ENCODE measurements at places on chromosomes 16 and 17.

DNA sequence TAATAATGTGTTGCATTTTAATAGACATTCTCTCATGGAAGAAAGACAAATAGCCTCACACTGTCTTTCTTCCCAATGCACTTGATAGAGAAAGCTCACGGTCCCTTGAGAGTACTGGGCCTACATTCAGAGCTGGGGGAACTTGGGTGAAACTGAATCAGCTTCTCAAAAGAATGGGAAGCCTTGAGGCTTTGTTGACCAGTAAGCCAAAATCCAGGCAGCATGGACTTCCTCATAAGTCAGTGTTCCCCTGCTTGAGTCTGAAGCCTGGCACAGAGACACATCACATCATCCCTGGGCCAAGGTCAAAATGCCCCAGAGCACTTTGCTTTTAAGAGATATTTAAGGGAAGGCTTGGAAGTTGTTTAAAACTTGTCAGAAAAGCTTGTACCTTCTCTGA lies 302.2 kb upstream of the SALL1 start:
- no peak for DNase-seq

GRCh38 chr17:35906191-35906925 lies 24.2 kb downstream of the RDM1 start:
- no peak for DNase-seq

GRCh38 chr16:25033852-25034251 lies 18.7 kb upstream of the ARHGAP17 start:
- DNase-seq: no peak

DNA sequence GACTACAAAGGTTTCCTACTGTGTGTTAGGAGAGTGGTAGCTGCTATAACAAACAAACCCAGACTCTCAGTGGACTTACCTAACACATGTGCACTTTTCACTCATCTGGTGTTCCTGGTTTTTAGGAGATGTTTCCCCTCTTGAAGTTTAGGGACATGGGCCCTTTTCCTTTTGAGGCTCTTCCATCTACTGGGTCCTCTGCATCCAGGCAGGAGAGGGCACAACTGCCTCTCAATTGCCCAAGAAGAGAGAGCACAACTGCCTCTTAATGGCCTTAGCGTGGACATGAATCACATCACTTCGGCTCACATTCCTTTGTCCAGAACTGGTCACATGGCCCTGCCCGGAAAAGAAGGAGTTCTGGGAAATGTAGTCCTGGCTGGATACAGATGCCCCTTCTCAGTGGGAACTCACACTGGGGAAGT lies 9.8 kb upstream of the TNRC6C start:
- DNase-seq: no peak

- DNase-seq: no peak
These were observed 290.3 kb downstream of the SOX9 start for GRCh38 chr17:72411124-72411563.

DNA sequence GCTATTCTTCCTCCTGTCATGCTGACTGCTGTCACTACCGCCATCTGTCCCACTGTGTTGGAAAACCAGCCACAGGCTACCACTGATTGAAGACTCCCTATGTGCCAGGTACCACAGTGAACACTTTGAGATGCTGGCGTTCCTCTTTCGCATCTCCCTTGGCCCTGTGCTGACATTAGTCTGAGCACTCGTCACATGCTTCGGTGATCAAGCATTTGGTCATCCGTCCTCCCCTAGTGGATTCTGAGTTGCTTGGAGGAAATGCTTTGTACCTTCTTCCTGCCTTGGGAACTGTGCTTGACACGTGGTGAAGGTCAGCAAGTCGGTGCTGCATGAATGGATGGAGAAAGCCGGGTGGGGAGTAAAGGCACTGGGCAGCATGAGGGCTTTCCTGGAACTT lies 260.1 kb downstream of the SNX29 start:
- DNase-seq: no peak

GRCh38 chr16:52074133-52074532 lies 472.8 kb downstream of the TOX3 start:
- DNase-seq: no peak

- no peak for DNase-seq
These were observed 2.1 kb downstream of the PSMB10 start for GRCh38 chr16:67934306-67935100.

GRCh38 chr16:2904922-2905240 lies 6.8 kb upstream of the FLYWCH1 start:
- DNase-seq: no peak

GRCh38 chr16:779561-779960 lies 8.6 kb downstream of the RPUSD1 start:
- DNase-seq: no peak

DNA sequence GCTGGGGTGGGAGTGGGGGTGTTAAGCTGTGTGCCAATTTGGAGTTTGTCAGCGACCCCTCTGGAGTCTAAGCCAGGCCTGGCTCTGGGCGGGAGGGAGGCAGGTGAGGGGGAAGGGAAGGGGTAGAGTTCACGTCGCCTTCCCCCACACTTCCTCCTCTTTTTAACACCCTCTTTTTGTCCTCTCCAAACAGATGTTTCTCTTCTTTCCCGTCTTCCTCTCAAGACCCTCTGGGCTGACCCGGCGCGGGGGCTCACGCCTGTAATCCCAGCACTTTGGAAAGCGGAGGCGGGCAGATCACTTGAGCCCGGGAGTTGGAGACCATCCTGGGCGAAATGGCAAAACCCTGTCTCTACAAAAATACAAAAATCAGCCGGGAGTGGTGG lies 3.3 kb downstream of the HOXB1 start:
- no peak for DNase-seq

- no peak for DNase-seq
These were observed 47.8 kb upstream of the FBXO47 start for GRCh38 chr17:39014795-39015545.

DNA sequence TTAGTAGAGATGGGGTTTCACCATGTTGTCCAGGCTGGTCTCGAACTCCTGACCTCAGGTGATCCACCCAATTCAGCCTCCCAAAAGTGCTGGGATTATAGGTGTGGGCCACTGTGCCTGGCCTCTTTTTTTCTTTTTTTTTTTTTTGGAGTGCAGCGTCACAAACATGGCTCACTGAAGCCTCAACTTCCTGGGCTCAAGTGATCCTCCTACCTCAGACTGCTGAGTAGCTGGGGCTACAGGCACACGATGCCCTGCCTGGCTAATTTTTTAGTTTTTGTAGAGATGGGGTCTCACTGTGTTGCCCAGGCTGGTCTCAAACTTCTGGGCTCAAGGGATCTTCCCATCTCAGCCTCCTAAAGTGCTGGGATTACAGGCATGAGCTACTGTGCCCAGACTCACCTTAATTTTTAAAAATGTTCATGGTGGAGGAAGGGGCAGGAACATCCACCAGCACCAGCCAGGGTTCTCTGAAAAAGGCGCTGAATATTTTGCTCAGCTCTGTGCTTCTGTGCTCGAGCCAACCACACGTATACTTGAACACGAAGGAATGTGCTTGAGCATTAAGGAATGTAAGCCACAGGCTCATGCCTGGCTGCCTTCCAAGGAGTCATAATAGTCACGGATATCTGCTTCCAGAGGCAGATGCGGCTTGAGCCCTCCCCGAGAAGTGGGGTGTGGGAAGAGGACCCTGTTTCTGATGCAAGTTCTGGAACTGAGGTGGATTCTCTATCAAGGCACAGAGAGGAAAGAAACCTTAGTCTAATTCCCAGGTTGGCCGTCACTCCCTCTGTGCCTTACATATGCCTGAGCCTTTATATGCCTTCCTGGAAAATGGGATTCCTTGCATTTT lies 65.5 kb upstream of the CREBBP start:
- DNase-seq: no peak

GRCh38 chr17:76585033-76585648 lies 519 bp downstream of the ST6GALNAC2 start:
- no peak for DNase-seq

DNA sequence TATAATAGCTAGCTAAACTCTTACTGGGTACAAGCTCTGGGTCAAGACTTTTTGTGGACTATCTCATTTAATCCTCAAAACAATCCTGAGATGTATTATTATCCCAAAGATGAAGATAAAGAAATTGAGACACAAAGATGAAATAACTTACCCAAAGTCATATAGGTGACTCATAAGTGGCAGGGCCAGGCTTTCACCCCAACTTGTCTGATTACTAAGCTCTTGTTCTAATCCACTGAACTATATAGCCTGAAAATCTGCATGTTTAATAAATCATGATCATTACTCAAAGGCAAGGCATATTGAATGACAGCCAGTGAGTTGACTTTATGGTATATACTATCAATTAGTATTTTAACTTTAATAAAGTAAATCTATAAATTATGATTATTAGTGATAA lies 77.4 kb downstream of the SKAP1 start:
- no peak for DNase-seq

- no peak for DNase-seq
These were observed 7.5 kb downstream of the ASPSCR1 start for GRCh38 chr17:81984773-81985410.

DNA sequence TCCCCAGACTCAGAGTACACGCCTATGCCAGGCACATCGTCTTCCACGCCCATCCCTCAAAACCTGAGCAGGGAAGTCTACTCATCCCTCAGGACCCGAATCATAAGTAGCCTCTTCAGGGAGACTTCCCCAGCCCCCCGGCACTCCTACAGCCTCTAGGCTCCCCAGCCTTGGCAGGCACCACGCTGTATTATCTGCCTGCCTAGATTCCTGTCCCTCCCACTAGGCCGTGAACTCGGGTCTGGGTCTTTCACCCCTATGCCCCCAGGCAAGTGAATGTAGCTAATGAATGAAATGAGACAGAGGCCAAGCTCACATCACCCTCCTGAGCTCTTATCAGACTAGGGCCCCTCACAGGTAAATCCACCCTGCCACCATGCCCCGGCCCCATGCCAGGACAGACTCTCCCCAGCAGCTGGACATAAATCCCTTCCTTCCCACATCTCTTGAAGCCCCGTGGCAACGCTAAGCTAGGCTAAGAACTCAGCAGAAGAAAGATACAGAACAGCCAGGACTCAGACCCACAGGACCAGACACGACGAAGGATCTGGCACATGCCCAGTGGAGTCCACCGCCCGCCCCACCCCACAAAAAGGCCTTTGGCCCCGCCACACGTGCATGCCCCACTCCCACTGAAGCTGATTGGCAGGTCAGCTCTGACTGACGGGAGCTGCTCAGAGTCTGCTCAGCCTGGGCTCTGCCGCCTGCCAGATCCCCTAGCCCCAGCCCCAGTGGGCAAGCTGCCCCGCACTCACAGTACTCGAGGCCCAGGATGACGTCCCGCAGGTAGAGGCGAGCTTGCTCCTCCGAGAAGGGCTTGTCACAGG lies 13.0 kb downstream of the CAMKK1 start:
- no peak for DNase-seq

DNA sequence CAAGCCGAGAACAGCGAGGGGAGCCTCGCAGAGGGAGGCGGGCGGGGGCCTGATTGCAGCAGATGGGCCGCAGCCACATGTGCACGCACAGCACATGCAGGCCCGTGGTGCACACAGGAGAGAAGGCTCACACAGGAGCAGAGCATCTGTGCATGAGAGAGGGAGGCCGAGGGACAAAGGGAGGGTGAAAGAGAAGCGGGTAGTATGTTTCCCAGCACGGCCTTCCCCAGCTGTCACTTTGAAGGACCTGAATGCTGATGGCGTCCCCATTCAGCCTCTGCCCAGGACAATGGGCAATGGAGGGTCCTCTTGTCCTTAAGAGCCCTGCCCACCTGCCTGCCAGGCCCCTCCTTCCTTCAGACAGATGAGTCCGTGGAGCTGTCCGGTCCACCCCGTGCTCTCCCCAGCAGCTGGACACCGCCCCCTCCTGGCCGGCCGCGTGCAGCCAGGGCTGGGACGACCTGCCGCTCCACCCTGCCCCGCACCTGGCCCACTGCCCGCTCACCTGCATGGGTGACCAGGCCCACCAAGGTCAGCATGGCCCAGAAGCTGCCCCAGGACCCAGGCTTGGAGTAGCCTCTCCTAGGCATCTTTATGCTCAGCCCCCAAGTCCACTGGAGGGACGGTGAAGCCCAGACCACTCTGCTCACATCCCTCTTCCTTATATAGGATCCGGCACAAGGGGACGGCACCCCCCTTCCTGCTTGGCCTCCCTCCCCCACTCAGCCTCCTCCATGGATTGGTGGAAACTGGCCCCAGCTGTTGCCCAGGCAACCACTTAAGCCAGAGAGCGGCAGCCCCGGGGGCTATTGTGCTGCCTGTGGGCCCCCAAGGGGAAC lies at the start of gene BTBD17:
BTBD17 (minus strand) TSS at position 639 of the 839 bp plus-strand sequence; CDS start at position 590, 49 bp downstream.
- no peak for DNase-seq

DNA sequence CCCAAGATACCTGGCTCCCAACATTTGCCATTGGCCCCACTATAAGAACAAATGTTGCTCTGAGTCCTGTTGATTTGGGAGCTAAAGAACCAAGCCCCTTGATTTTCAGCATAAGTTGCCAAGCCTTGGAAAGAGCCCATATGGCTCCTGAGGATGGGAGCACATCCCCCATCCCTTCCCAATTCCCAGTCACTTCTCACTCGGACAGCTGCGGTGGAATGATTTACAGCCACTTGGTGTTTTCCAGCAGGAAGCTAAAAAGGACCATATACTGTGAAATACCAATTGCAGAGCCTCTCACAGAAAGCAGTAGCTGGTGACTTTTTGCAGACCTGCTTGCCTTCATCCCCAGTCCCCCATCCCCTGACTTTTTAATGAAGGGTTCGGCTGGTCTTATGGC lies 524.6 kb downstream of the GRIN2A start:
- no peak for DNase-seq

GRCh38 chr17:81393684-81394376 lies 1.4 kb upstream of the BAHCC1 start:
- DNase-seq: no peak

DNA sequence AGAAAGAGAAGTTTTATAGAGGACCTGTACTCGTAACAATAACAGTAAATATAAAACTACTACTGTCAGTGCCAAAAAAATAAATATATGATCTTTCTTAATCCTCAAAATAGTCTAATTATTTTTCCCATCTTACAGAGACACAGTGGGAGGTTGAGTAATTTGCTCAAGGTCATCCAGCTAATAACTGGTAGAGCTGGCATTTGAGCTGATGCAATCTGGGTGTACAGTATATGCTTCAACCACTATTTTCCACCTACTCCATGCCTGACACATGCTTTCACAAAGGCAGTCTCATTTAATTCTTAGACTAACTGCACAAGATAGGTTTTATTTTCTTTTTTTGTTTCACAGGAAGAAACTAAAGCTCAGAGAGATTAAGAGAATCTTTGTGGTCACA lies 33.6 kb downstream of the PIGL start:
- no peak for DNase-seq

GRCh38 chr16:73565263-73565662 lies 517.3 kb upstream of the ZFHX3 start:
- DNase-seq: no peak

- DNase-seq: no peak
These were observed 6.7 kb downstream of the KCNH4 start for GRCh38 chr17:42174126-42174783.

DNA sequence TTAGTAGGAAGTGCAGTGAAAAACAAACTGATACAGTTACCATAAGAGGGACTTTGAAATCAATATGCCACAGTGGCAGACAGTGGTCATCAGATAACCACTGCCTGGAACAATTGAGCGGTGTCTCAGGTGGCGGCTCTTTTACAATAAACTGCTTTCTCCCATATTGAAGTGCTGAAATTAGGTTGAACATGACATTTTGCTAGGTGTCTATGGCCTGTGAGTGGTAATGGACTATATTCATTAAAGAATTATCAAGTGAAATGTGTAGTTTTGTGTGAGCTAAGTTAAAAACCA lies 214.7 kb downstream of the RPTOR start:
- DNase-seq: no peak

- no peak for DNase-seq
These were observed 145.0 kb downstream of the SEC14L1 start for GRCh38 chr17:77285594-77286390.

- no peak for DNase-seq
These were observed 22.5 kb downstream of the ZNF385C start for GRCh38 chr17:42075789-42076188.

Measured in stimulated activated CD4-positive, alpha-beta T cell treated with anti-CD3 and anti-CD28 coated beads, TNF-alpha, amount 100 ng/mL, for 1 hour (primary cell).